Metanephros (tissue), 2 donors: ENCODE measurements at places on chromosomes 1 and 21. TPM values are rescaled to one million over a fixed set of nuclear protein-coding genes. Genes with fewer than 3 reads are reported as not detected.

NBPF9 gene
- 24.5 TPM for total RNA-seq

CELA3B gene
- total RNA-seq, result not detected

SPATA46 gene
- not detected for total RNA-seq

BEST4 gene
- total RNA-seq, result 0.64 TPM
